Substantia nigra (tissue), 51 donors: ENCODE measurements at places on chromosomes 1 and 21.

DNA sequence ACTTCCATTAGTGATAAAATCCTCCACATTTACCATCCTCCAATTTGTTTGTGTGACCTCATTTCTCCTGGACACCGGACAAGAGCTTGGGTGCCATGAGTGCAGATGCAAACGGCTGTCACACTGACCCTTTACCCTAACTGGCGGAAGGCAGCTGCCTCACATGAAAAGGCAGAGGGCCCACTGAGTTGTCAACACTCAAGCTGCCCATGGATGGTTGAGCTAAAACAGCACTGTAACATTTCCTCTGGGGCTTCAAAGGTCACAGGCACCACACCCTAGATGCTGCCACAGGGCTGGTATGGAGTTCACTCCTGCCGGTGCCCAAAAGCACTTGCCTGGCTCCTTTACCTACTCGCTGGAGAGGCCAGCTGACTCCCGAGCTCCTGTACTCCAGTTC, 653.4 kb downstream of the KCNT2 start:
- DNase-seq = no peak

DNA sequence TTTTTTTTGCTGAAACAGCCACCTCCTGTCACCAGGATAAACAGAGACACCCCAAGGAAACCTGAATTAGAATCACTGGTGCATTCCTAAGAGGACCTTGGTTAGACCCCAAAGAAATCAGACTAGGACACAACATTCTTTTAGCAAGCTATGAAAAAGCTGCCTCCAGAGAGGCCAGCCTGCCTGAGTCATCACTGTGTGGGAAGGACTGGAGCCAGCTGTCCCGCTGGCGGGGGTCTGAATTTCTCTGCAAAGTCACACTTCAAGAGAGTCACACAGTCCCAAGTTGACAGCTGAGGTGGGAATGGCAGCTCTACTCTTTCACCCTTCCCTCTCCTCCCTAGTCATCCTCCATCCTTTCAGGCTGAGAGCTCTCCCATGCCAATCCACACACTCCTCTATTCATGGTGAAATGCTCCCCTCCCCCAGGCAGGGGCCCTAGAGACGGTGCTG, 405.0 kb upstream of the POU3F1 start:
- no peak for DNase-seq

GRCh38 chr1:58104960-58105359, 441.6 kb downstream of the OMA1 start:
- DNase-seq = no peak

GRCh38 chr1:244100704-244101453, 49.8 kb downstream of the ZBTB18 start:
- no peak for DNase-seq

GRCh38 chr1:107529511-107530149, 388.8 kb downstream of the NTNG1 start:
- no peak for DNase-seq
